EH (cell line): ENCODE measurements at places on chromosomes 3 and 15.

DNA sequence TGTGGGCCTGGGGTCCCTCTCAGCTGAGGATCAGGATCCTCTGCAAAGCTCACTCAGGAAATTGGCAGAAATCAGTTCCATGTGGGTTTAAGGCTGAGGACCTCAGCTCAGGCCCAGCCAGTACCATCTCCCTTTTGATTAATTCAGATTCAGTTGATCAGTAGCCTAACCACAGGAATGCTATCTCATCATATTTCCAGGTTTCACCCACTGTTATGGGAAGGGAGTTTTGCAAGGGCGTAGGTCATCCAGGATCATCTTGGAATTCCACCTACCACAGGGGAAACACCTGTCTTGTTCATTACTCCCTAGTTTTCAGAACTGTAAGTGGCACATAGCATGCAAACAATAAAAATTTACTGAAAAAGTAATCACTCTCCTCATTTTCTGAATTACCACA is 399.5 kb upstream of the CNTN3 start:
- no peak for DNase-seq

DNA sequence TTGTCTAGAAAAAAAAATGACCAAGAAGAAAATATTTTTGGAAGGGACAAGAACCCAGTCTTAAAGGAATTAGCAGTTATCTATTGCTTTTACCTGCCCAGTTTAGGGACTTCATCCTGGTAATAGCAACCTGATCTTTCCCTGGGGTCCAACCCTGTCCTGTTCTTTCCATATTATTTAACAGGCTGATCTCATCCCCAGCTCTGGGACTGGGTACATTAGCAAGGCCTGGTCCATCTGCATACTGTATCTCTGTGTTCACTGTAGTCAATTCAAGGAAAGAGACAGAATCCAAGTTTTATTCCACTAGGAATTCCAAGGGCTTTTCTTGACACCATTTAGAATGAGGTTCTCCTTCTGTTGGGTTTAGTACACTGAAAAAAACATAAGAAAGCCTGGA is 191.7 kb upstream of the GADL1 start:
- DNase-seq = no peak

DNA sequence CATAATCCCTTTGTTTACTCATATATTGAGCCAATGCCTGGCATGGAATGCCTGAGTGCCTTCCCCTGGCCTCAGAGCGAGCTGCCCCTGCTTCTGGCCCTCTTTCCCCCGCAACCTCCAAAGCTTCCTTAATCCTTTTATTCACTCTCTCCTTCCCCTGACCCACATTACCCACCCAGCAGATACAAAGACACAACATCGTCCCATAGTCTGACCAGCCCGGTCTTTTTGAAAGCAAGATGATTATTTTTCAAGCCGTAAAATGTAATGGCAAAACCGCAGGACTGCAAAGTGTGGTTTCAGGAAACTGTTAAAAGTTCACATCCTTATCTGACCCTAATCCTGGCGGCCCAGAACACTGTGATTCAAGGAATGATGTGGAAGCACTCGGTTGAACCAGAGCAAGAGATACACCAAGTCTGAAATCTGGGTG is 78.4 kb upstream of the LRTM1 start:
- peak; percentile 67 for DNase-seq

DNA sequence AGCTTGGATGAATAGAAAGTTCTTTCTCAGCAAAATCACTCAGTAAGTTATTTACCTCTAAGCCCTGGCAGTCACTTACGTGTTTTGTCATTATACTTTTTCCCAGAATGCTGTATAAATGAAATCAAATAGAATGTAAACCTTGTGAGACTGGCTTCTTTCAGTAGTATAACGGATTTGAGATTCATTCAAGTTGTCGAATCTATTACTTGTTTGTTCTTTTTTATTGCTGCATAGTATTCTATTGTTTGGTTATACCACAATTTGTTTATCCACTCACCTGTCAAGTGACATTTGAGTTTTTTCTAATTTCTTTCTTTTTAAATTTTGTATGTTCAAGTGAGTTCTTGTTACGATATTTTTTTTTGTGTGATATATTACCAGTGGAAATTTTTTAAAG is 381.6 kb downstream of the EDEM1 start:
- DNase-seq = no peak

GRCh38 chr15:41104234-41104633 is 11.8 kb downstream of the INO80 start:
- peak; percentile 43 for DNase-seq

- peak; percentile 65 for DNase-seq
These were observed 224.6 kb downstream of the VPS13C start for GRCh38 chr15:61835496-61836106.

DNA sequence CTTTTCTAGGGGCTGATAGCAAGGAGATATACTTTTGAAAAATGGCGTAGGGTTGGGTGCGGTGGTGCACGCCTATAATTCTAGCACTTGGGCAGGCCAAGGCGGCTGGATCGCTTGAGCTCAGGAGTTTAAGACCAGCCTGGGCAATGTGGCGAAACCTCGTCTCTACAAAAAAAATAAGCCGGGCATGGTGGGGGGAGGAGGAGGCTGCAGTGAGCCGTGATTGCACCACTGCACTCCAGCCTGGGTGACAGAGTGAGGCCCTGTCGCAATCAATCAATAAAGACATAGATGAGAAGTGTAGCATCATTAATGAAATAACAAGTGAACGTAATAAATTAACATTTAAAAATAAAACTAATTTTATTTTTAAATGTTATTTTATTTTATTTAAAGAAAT is 134.6 kb downstream of the SLCO3A1 start:
- no peak for DNase-seq

DNA sequence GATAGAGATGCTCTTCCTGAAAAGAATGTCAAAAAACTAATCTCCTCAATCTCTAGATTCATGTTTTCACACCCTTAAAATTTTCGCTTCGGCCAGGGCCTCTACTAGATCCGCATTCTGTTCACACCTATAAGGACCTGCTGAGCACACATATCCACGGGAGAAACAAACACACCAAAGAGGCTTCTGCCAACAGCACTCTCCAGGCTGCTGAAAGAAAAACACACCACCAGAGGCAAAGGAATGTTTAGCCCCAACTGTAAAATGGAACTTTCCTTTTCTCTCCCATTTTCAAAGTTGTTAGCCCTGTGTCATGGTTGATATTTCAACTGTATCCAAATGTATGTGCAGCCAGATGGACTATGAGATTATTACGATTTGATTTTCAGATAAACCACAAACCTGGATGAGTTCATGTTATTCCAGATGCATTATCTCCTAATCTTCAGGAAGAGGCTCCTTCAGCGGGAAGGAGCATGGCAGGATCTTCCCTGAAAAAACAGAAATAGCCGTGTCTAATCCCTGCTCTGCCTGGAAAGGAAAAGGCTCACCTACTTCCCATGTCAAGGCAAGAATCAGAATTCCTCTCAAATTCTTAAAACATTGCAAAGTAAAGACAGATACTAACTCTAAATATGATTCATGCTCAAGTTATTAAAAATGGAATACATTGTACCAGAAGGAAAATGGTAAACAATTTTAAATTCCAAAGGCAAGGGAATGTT is 442.7 kb upstream of the NR2F2 start:
- DNase-seq = peak; percentile 57

DNA sequence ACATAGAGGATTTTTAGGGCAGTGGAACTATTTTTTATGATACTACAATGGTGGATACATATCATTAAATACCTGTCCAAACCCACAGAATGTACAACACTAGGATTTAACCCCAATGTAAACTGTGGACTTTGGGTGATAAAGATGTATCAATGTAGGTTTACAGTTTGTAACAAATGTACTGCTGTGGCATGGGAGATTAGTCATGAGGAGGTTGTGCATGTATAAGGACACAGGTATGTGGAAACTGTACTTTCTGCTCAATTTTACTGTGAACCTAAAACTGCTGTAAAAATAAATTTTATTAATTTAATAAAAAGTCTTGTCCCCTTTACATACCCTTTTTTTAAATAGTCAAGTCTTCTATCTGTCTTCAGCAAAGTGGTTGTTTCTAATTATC is 322.5 kb upstream of the EPHA3 start:
- no peak for DNase-seq

DNA sequence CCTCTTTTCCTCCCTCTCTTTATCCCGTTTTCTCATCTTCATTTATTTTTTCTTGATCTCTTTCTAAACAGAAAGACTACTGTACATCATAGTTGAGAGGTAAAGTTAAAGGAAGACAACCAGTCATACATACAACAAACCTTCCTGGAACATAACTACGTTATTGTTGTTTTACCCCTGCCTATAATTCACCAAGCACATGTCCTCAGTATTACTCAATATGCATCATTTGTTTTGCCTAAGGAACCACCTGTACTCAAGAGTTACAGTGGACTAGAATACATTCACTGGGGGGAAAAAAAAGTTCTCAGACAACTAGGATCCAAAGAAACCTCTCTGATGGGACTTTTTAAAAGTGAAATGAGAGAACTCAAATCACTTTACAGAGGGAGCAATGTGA is 344.7 kb upstream of the RBMS3 start:
- no peak for DNase-seq

GRCh38 chr15:37045859-37046740 is 54.2 kb downstream of the MEIS2 start:
- DNase-seq = no peak

- DNase-seq = no peak
These were observed 117.4 kb upstream of the MBNL1 start for GRCh38 chr3:152151216-152151876.

GRCh38 chr3:188624384-188624783 is 470.4 kb downstream of the LPP start:
- peak; percentile 87 for DNase-seq

- DNase-seq = peak; percentile 24
These were observed 60.8 kb downstream of the RYK start for GRCh38 chr3:134189849-134190248.

- DNase-seq = no peak
These were observed 38.4 kb downstream of the ITPR1 start for GRCh38 chr3:4531478-4532025.

DNA sequence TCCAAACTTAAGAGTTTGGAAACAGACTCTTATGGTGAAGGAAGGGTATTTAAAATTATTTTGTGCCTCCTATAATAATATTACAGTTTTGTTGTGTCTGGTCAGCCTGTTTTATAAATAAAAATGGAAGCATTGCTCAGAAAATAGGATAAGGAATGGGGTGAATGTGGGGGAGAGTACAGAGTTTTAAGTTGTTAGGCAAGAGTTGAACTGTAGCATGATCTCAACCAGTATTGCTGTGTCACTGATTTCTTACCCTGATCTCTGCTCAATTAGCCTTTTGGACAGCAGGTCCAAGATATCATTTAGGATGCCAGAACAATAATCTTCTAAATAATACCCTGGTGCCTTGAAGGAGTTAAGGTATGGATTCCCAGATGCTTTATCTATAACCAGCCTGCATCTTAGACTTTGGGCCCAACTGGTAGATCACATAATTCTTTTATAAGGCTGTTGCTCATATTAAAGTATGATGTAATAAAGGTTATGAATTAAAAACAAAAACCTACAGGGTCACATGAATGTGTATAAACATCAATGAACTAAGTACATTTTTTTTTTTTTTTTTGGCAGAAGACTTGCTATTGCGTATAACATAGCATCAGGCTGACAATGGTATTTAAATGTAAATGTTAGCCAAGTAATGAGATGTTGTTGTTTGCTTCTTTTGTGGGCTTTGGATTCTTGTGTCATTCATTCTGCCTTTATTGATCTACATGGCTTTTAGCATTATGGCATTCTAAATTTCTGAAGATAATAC is 70.0 kb downstream of the MITF start:
- DNase-seq = no peak

DNA sequence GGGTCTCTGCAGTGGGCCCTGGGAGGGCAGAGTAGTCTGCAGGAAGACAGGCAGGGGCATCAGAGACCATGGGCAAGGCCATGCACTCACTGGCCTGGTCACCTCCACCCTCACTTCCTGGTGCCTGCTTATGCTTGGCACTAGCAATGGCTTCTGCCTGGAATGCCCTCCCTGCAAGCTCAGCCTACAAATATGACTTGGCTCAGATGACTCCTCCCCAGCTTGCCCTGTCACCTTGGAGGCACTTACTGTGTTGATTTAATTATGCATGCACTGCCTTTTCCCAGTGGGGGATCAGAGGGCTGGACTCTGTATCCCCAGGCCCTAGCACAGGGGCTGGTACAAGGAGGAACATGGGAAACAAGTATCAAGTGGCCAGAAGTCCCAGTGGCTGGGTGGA is 7.8 kb downstream of the C3orf18 start:
- DNase-seq = peak; percentile 59

- no peak for DNase-seq
These were observed 162.5 kb downstream of the GAP43 start for GRCh38 chr3:115785782-115786181.

DNA sequence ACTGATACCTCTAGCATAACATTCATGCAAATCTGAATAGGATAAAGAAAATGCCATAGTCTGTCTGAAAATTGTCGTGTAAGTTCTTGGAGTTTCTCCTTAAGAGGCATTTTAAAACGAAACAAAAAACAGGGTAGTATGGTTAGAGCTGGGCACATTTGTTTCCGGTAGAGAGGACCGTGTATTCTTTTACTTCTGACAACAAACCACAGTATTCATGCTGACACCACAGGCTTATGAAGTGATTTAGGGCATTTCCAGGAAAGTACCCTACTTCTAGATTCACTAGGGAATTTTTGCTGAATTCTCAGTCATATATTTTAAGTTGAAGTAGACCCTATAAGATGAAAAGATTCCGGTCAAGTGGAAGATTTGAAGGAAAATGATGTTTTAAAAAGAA is 541.3 kb downstream of the UNC13C start:
- DNase-seq = no peak

DNA sequence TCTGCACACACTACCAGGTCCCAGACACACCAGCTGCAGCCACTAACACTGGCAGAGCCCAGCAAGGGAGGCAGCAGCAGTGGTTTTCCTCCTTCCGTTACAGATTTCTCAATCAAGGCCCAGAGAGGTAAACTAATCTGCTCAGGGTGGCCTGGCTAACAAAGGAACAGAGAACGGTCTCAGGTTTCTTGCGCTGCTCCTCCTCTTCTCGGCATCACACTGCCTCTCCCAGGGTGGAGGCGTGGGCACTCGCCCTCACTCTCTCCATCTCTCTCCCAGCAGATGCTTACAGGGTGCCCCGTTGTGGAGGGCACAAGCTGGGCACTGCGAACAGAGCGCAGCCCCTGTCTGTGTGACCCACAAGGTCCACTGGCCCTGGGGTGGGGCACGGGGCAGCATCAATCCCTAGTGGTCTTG is 228.7 kb downstream of the VPS13C start:
- no peak for DNase-seq

DNA sequence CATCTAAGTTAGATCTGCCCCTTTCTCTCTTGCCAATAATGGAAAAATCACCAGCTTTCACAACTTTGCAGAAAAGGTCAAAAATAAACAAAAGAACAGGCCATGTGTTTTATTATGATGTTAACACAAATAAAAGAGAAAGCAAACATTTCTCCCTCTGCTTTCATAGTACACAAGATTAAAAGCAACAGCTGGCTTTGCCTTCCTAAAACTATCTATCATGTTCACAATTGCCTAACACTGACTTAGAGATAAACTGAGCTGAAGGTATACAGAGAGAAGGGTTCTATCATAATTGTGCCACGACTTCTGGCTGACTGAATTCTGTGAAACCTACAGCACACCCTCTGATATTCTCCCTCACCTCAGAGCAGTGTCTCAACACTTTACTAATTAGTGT is 29.4 kb downstream of the AADAC start:
- no peak for DNase-seq
